ENCODE measurements at places on chromosomes 5 and 9.

DNA sequence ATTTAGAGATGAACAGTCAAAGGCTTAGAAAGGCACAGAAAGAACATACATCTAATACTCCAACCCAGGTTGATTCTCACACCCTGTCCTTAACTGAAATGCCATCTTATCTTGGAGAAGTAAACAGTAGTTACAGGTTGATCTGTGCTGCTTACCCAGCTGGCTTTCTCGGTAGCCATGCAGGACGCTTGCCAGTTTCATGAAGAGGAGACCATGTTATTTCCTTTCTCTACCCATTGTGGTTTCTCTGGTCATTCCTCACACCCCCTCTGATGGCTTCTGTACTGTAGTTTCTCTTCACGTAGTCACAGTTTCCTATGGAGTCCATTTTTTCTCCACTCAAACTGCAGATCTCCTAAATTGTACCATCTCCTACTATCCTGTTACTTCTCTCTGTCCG, 206.0 kb downstream of the SGCD start:
- DNase-seq: no peak

GRCh38 chr5:167709625-167710024, 581.8 kb upstream of the WWC1 start:
- no peak for DNase-seq

DNA sequence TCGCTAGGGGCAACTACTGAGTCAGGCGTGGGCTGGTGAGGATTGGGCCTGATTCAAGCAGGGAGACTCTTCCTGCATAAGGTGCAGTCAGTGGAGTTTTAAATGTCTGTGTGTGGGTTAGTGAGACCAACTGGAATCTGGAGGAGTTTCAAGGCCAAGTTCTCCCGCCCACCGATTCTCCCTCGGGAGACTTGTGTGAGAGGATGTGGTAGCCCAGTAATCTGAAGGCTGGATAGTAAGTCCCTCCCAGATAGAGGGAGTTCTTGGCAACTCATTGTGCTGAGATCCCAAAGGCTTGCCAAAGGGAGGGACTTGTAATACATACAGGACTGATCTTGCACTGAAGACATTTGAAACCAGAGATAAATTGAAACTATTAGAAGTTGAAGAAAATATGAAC, 51.8 kb downstream of the WDR36 start:
- DNase-seq: no peak

- no peak for DNase-seq
These were observed 265.8 kb upstream of the IRX4 start for GRCh38 chr5:2148312-2149194.

- DNase-seq: no peak
These were observed 100.0 kb upstream of the PLCXD3 start for GRCh38 chr5:41610386-41610785.

DNA sequence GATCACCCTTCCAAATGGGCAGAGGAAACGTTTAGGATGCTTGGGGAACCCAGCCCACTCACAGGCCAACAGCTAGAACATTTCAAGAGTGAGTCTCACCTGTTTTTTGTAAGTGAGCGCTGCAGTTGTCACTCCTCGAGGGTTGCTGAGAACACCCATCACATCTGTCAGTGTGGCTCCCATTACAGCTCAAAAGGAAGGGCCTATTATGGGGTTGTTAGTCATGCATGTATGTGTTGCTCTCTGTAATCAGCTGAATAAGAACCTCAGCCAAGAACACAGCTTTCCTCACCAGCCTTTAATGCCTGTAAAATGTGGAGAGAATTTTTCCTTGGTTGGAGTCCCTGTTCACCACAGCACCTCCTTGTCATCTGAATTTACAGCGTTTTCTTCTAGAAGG, 196.3 kb upstream of the KLF4 start:
- DNase-seq: no peak

DNA sequence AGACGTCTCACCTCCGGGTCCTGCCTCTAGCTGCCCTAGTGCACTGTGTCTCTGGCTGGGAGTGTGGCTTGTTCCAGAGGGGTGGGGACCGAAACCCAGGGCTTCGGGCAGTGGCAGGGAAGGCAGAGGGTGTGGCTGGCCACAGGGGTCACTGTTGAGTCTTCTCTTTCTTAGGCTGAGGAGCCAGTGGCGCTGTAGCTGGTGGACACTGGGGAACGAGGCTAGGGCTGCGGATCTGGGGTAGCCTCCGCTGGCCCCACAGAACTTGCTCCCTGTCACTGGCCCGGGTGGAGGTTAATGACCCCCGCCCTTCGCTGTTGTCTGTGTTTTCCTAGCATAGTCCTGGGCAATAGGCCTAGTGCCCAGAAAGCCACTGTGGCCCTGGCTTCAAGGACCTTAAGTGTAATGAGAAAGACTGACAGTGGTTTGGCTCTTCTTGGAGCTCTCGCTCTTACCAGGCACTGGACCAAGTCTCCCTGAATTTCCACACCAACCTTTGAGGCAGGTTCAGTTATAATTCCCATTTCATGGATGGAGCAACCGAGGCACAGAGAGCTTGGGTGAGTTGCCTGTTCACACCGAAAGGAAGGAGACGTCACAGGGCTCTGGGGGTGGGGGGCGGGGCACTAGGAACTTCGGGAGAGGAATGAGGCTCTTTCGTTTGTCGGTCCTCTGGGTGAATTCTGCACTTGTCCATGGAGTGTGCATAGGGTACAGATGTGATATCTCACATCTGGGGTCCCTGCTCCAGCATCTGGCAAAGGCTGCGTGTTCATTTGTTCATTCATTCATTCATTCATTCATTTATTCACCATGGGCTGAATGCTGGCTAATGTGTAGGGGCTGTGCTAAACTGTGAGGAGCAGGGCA, 4.8 kb upstream of the IER5L start:
- DNase-seq: no peak

DNA sequence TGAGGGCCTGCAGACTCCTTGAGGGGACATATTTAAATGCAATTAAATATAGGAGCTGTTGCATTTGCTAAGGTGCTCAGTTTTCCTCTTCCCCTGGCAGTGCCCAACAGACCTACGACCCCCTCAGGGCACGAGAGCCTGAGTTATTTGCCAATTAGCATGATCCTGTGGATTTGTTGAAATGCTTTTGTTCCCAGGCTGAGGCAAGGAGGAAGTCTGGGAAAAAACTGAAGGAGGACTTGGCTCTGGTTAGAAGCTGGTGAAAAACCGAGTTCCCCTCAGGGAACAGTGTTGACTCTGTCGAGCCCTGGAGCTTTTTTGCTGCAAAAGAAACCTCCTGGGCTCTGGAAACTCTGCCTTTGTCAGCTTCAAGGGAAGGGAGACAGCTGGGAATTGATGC, 103.6 kb upstream of the SHB start:
- DNase-seq: no peak

DNA sequence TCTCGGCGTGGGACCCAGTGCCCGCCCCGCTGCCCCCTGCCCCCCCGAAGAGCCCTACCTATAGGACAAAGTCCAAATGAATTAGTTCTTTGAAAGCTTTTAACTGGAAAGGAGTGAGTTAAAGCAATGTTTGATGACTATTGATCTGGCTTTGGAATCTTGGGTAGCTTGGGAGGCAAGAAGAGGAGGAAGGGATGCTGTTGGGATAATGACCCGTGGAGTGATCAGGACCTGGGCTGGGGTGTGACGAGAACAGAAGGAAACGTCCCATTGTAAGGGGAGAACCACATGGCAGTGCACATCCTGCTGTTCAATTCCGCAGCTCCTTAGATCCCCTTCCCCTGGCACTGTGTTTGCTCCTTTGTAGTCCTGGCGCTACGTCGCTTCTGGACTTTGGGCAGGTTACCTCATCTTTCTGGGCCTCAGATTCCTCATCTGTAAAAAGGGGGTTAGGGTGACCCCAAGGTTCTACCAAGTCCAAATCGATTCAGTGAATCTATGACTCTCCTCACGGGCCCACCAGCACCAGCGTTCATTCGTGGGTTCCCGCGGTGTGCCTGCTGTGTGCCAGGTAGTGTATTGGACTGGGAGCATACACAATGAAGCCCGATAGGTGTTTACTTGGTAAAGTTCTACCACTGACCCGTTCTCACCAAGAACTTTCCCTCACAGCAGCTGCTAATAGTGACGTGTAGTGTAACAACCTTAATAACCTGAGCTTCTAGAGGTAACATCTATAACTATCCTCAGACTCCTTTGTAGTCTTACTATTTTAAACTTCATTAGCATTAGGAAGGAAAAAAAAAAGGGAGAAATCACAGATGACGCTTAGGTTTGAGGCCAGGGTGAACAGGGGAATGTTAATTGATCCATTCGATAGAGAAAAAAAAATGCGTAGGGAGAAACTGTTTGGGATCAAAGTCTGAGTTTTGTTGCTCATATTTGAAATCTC, 1.1 kb upstream of the NADK2 start:
- DNase-seq: no peak

Measured in activated T-helper 1 cell treated with anti-CD3 and anti-CD28 coated beads, Interleukin-2, amount 50 U/mL, for 16 hours (primary cell).